ENCODE measurements at places on chromosomes 4 and X. TPM values are rescaled to one million over a fixed set of nuclear protein-coding genes. Genes with fewer than 3 reads are reported as not detected.

Gene POU4F2
- total RNA-seq, result not detected

Gene DMP1
- total RNA-seq, result not detected

Gene TCEAL6
- total RNA-seq, result not detected

Gene UGT8
- total RNA-seq, result 2.1 TPM

DNA sequence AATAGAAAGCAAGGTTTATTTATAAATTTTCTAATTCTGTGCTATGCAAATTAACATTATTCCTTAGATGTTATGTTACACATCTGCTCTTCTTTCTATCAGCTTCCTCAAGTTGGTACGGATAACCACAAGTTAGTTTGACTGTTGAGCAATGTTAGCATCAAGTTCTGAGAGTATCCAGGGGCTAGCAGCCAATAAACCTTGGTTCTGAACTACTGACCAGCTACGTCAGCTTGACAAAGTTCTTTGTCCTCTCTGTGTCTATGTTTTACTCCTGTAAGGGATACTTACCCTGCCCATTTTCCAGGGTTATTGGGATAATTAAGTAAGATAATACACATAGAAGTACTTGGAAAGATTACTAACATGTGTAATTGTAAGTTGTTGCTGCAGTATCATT is 8.1 kb upstream of the TEX13A start:
- DNase-seq, result no peak

DNA sequence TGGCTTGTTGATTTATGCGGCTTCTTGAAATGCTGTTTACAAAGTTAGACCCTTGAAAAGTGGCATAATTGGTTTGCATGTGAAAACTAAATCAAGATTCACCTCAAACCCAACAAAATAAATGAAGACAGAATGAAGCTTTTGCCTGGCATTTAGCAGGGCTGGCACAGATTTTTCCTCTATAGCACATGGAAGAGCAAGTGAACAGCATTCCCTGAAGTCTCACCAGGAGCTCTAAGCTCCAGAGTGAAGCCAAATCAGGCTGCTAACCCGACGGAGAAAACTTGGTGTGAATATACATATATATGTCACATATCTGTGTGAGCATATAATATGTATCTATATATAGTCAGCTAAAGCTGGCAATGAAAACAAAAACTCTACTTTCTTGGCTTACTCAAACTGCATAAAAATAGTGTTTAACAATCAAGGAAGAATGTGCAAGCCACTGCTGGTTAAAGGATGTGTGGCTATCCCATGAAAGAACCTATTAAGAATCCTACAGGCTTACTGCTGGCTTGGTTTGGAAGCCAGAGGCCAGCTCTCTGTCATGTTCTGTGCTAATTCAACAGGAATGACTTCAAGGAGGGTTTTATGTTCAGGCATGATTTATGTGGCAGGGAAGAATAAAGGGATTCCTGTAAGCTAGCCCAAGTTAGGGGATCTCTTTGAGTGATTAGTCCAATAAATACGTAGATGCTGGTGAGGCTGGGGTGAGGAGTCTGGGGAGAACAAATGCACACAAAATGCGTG is 69.9 kb downstream of the MFAP3L start:
- DNase-seq, result no peak

- no peak for DNase-seq
Measured at GRCh38 chrX:105263801-105264200, 43.3 kb upstream of the TEX13A start.

GRCh38 chrX:154013614-154014360 is 5.9 kb downstream of the IRAK1 start:
- DNase-seq, result peak; percentile 24
